Fibroblast of lung (primary cell): ENCODE measurements at places on chromosomes 5 and 9. TPM values are rescaled to one million over a fixed set of nuclear protein-coding genes. Genes with fewer than 3 reads are reported as not detected.

The MLANA gene
- total RNA-seq, result not detected in 2 replicates

GRCh38 chr5:9498541-9499497 is 47.1 kb downstream of the SEMA5A start:
- H3K4me3 ChIP-seq, result no peak overlapping the region
- H3K4me1 ChIP-seq, result peaks cover 2% of the 10 kb centered on the region
- no peak for DNase-seq
- no peaks in the 10 kb centered on the region for H3K27me3 ChIP-seq
- H3K36me3 ChIP-seq, result no peaks in the 10 kb centered on the region

DNA sequence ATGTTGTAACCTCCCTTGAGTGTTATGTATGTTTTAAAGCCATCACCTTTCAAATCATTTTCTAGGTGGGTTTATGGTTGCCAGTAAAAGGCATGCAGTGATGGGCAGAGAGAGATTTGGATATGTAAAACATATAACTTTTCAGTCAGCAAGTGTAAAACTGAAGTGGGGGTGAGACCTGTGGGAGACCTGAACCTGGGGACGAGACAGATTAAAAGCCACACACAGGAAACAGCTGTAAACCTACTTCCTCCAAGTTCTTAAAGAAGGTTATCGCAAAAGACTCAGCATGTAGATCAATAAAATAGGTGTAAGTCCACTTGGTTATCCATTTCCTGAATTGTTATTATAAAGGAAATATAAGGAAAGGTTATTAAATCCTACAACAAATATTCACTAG is 76.6 kb downstream of the YIPF5 start:
- H3K4me3 ChIP-seq, result no peak overlapping the region
- no peaks in the 10 kb centered on the region for H3K36me3 ChIP-seq
- H3K4me1 ChIP-seq, result peaks cover 8% of the 10 kb centered on the region
- DNase-seq, result no peak
- H3K27ac ChIP-seq, result no peak overlapping the region

- H3K27me3 ChIP-seq, result no peaks in the 10 kb centered on the region
- no peak overlapping the region for H3K4me3 ChIP-seq
- H3K4me1 ChIP-seq, result no peaks in the 10 kb centered on the region
Observed at GRCh38 chr5:104643320-104643719, 1080.7 kb upstream of the NUDT12 start.

The C1QTNF2 gene
- total RNA-seq, result 0.77 and 2.3 TPM in 2 replicates

DNA sequence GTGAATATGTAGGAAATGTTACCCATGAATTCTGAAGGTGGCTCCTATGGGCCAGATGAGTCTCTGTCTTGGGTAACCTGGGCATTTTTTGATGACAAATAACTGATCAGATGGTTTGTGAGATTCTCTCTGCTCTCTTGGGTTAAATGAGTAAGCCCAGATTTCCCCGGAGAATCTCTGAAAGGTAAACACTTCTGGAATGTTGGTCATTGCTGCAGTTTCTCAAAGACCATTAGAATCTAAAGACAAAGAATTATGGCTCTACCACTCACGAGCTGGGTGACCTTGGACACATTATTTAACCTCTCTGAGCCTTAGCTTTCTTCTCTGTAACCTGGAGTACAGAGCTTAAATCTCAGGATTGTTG is 191.2 kb downstream of the DAB2IP start:
- no peak overlapping the region for H3K27ac ChIP-seq
- H3K4me3 ChIP-seq, result no peak overlapping the region
- H3K4me1 ChIP-seq, result no peaks in the 10 kb centered on the region
- no peak for DNase-seq

DNA sequence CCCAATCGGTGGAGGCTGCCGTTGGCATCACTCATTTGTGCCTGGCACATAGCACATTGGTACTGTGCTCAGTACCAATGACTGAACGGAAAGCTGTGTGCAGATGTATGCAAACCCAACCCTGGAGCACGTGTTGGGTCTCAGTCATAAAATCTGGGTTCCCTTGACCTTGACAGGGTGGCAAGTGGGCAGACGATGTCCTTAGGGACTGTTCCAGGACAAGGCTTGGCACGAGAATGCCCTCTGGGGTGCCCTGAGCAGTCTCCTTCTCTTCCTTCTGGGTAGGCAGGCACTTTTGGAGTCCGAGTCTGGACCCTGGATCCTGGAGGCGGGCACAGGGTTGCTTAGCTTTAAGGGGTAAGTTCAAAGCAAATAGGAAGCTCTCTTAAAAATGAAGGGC is 75.8 kb downstream of the MACROH2A1 start:
- no peaks in the 10 kb centered on the region for H3K36me3 ChIP-seq
- H3K4me3 ChIP-seq, result no peak overlapping the region
- DNase-seq, result no peak
- H3K27me3 ChIP-seq, result no peaks in the 10 kb centered on the region

DNA sequence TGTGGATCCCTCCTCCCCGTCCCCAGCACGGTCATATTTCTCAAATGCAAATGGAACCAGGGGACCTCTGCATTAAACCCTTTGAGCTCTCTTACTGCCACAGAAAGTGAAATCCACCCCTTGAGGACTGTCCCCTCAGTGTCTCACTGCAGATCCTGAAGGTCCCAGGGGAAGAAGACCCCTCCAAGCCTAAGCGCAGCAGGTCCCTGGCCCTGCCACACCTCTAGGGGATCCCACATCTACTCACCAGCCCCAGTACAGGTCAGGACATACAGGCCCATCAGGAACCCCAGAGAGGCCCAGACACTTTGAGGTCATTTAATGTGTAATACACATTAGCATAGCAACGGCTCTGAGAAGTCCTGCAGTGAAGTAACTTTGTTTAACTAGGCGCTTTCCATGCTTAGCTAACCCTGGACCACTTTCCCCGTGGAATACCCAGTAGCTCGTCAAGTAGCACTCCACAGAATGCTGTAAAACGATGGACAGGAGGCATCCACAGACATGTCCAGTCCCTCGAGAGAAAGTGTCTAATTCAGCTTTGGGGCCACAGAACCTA is 54.7 kb upstream of the ALDH1B1 start:
- no peaks in the 10 kb centered on the region for H3K36me3 ChIP-seq
- no peak overlapping the region for H3K27ac ChIP-seq
- H3K27me3 ChIP-seq, result peaks cover 19% of the 10 kb centered on the region
- DNase-seq, result no peak
- no peak overlapping the region for H3K4me3 ChIP-seq
- peaks cover 7% of the 10 kb centered on the region for H3K4me1 ChIP-seq

The ECSCR gene
- total RNA-seq, result not detected in 2 replicates

GRCh38 chr5:41094871-41095270 is 23.7 kb upstream of the MROH2B start:
- H3K4me1 ChIP-seq, result no peaks in the 10 kb centered on the region
- peak; percentile 9 for DNase-seq
- no peaks in the 10 kb centered on the region for H3K27me3 ChIP-seq
- H3K27ac ChIP-seq, result no peak overlapping the region

- H3K4me1 ChIP-seq, result peaks cover 17% of the 10 kb centered on the region
- H3K36me3 ChIP-seq, result no peaks in the 10 kb centered on the region
- H3K27me3 ChIP-seq, result no peaks in the 10 kb centered on the region
- H3K27ac ChIP-seq, result peak overlapping the region; percentile 86
- DNase-seq, result peak; percentile 87
Observed at GRCh38 chr5:14011089-14012020, 66.9 kb upstream of the DNAH5 start.

GRCh38 chr5:85132269-85132668 is 747.6 kb upstream of the EDIL3 start:
- H3K4me1 ChIP-seq, result no peaks in the 10 kb centered on the region
- peak; percentile 69 for DNase-seq
- H3K27me3 ChIP-seq, result no peaks in the 10 kb centered on the region
- H3K4me3 ChIP-seq, result no peak overlapping the region
- no peak overlapping the region for H3K27ac ChIP-seq
- H3K36me3 ChIP-seq, result no peaks in the 10 kb centered on the region

DNA sequence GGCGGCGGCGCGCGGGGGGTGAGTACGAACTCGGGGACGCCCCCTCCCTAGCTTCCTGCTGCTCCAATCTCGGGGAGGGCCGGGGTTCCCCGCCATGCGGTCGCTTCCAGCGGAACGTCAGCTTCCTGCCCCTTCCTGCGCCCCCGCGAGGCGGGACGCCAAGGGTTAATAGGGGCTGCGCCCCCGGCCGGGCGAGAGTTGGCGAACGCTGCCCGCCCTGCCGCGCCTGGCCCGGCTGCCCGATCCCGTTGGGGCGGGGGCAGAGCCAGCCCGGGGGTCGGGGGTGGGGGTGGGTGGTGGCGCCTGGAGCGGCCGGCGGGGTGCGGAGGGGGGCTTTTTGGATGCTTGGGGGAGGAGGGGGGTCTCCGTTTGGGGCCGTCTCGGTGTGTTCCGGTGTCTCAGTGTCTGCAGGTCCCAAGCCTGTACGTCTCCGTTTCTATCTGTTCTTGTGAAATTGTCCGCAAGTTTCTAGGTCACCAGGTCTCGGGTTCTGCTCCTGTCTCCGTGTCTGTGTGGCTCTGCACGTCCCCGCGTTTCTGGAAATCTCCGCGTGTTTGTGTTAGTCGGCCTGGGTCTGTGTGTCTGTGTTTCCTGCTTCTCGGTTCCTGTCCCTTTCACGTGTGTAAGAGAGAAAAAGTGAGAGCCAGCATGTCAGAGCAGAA is 789 bp downstream of the COL27A1 start:
- H3K36me3 ChIP-seq, result no peaks in the 10 kb centered on the region
- H3K4me3 ChIP-seq, result peak overlapping the region; percentile 62
- H3K4me1 ChIP-seq, result peaks cover 11% of the 10 kb centered on the region
- DNase-seq, result no peak
- peak overlapping the region; percentile 55 for H3K27ac ChIP-seq
- H3K27me3 ChIP-seq, result peaks cover 9% of the 10 kb centered on the region

DNA sequence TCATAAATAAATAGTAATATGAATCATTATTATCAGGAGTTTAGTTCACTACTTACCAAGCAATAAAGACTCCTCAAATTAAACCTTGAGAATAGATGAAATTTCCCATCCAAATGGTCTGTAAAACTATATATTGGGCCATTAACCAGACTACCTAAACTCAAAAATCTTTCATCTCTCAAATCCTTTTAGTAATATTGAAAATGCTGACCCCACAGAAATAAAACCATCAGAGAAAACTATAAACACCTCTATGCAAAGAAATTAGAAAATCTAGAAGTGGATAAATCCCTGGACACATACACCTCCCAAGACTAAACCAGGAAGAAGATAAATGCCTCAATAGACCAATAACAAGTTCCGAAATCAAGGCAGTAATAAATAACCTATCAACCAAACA is 723.2 kb downstream of the TLE4 start:
- H3K4me1 ChIP-seq, result no peaks in the 10 kb centered on the region
- no peak overlapping the region for H3K27ac ChIP-seq
- no peaks in the 10 kb centered on the region for H3K36me3 ChIP-seq
- no peak for DNase-seq
- no peak overlapping the region for H3K4me3 ChIP-seq

GRCh38 chr5:100519075-100519474 is 16.1 kb upstream of the FAM174A start:
- H3K4me3 ChIP-seq, result no peak overlapping the region
- no peaks in the 10 kb centered on the region for H3K36me3 ChIP-seq
- H3K27me3 ChIP-seq, result no peaks in the 10 kb centered on the region
- H3K27ac ChIP-seq, result no peak overlapping the region
- no peaks in the 10 kb centered on the region for H3K4me1 ChIP-seq

The LIFR gene
- 65.1 and 84.5 TPM in 2 replicates for total RNA-seq

DNA sequence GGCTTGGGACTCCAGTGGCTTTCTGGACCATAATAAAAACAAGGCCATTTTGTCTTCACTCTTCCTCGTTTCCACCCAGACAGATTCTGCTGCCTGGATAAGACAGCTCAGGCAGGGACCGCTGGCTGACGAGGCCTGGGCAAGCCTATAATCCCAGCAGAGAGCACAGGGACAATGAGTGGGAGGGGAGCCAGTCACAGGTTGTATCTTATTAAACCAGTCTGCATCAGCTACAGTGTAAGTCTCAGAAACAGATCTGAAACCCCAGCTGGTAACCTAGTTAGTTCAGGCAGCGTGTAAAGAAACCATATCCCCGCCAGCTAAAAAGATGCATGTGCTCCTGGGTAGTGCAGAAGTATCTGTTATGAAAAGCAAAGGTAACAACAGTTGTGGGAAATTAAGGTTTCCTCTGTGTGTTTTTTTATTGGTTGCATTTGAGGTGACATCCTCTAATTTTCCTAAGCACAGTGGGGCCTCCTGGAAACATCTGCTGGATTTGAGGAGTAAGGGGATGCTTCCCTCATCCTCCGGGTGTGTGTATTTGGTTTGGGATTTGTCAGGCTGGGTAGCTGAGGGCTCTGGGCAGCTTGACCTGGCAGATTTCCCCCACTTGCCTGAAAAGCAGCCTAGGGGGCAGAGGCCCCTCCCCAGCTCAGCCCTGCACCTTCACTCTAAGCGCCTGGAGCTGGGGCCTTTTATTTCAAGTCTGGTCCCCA is 15.2 kb upstream of the TAL2 start:
- H3K27ac ChIP-seq, result no peak overlapping the region
- no peak for DNase-seq
- H3K36me3 ChIP-seq, result no peaks in the 10 kb centered on the region
- H3K4me1 ChIP-seq, result no peaks in the 10 kb centered on the region
- H3K4me3 ChIP-seq, result no peak overlapping the region

- H3K36me3 ChIP-seq, result no peaks in the 10 kb centered on the region
- peak; percentile 53 for DNase-seq
- no peaks in the 10 kb centered on the region for H3K27me3 ChIP-seq
Observed at GRCh38 chr5:149035372-149035790, 27.5 kb downstream of the SH3TC2 start.

The NR4A3 gene
- total RNA-seq, result 5.6 and 9.1 TPM in 2 replicates

GRCh38 chr9:99593610-99594009 is 228.1 kb upstream of the NR4A3 start:
- no peak for DNase-seq
- no peak overlapping the region for H3K4me3 ChIP-seq
- H3K36me3 ChIP-seq, result no peaks in the 10 kb centered on the region
- no peaks in the 10 kb centered on the region for H3K27me3 ChIP-seq
- H3K4me1 ChIP-seq, result no peaks in the 10 kb centered on the region

- DNase-seq, result no peak
- no peaks in the 10 kb centered on the region for H3K36me3 ChIP-seq
- no peak overlapping the region for H3K27ac ChIP-seq
- no peaks in the 10 kb centered on the region for H3K4me1 ChIP-seq
- H3K4me3 ChIP-seq, result no peak overlapping the region
- no peaks in the 10 kb centered on the region for H3K27me3 ChIP-seq
Observed at GRCh38 chr9:24293386-24293785, 252.3 kb downstream of the IZUMO3 start.

- no peak overlapping the region for H3K27ac ChIP-seq
- H3K36me3 ChIP-seq, result no peaks in the 10 kb centered on the region
- peaks cover 16% of the 10 kb centered on the region for H3K4me1 ChIP-seq
- no peak overlapping the region for H3K4me3 ChIP-seq
- DNase-seq, result no peak
Observed at GRCh38 chr9:99016681-99017387, 73.1 kb downstream of the COL15A1 start.

DNA sequence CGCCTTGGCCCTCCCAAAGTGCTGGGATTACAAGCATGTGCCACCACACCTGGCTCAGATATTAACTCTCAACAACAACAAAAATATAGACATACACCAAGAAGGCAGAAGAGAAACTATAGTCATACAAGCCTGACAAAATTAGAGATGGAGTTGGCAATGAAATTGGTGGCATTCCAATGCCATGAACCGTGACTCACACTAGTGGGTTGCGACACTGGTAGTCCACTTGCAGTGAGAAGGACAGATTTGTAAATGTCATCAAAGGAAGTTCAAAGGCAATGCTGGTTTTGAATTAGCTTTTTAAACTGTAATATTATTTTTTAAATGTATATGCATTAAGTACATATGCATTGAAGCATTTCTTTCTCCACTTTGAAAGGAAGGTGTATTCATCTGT is 8.5 kb upstream of the DNAJC25 start:
- peaks cover 5% of the 10 kb centered on the region for H3K4me1 ChIP-seq
- H3K36me3 ChIP-seq, result no peaks in the 10 kb centered on the region
- H3K27ac ChIP-seq, result no peak overlapping the region
- no peak overlapping the region for H3K4me3 ChIP-seq
